Hematopoietic multipotent progenitor cell treated with erythropoietin and hydrocortisone succinate and interleukin-3 and kit ligand, for 8 days (in vitro differentiated cells): ENCODE measurements at places on chromosomes 4 and X.

GRCh38 chrX:40445691-40446090, 135.1 kb upstream of the ATP6AP2 start:
- no peak for DNase-seq

DNA sequence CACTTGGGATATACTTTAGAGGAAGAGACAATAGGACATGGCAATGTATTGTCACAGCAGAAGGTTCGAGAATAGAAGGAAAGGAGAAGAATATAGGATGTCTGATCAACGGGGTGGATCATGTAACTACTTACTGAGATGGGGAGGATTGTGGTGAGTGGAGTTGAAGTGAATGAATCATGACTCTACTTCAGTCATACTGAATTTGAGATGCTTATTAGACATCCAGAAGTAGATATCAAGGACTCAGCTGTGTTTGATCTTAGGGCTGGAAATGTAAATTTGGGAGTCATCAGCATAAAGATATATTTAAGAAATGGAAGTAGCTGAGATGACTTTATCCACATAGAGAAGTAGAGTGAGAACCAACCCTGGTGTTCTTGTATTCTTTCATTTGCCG, 29.1 kb upstream of the DHX15 start:
- no peak for DNase-seq

DNA sequence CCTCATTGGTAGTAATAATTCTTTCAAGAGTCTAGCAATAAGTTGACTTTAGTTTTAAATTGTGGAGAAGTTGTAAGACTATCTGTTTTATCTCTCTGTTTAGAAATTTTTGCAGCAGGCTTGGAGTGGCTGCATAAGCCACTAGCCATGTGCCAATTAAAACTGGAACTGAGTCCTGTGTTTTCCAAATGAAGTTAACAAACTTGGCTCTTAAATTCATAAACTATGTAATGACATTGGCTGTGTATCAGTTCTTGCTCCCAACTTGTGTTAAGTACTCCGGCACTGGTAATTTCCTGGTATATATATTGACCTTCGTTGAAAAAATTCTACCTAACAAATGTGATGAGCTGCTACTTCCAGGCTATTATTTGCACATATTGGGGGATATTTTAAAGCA, 420.4 kb downstream of the GBA3 start:
- no peak for DNase-seq

GRCh38 chr4:139458999-139459398, 5.1 kb downstream of the RAB33B start:
- DNase-seq: no peak

- DNase-seq: no peak
These were observed 295.0 kb downstream of the PCDH7 start for GRCh38 chr4:31015123-31015522.

DNA sequence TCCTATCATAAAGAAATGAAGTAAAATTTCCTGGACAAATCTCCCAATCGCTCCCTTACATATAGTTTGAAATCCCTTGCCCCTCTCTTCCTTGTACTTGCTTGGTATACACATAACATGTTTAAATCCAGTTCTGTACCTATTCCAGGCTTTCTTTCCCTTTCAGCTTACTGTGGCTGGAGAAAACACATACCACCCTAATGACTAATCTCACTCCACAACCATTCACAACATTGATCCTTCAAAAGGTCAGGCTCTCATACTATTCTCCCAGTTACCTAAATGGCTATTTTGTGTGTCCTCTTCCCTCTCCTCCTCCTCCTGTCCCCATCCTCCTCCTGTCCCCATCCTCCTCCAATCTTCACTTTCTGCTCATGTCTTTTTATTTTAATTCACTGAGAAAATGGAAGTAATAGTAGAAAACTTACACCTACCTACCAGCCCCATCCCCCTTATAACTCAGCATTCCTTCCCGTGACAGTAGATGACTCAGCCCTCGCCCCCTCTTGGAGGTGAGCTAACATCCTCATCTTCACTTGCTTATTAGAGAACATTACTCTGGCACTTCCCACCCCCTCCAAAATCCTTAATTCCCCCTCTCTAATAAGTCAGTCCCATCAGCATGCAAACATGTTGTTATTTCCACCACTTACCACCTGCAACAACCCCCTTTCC, 77.5 kb downstream of the IL15 start:
- no peak for DNase-seq

DNA sequence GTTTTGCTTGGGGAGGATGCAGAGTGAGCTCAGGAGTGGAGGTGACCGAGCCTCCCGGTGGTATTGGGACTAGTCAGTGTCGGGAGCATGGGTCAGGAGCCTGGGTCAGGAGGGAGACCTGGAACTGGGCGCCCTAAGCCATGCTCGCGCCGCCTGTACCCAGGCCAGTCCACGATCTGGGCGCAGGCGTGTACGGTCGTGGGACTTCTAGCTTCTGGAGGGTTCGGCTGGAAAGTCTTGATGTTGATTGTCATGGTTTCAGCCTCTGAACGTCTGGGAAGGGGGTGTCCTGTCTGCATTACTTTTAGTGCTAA, 244 bp downstream of the EIF2S3 start:
- no peak for DNase-seq

DNA sequence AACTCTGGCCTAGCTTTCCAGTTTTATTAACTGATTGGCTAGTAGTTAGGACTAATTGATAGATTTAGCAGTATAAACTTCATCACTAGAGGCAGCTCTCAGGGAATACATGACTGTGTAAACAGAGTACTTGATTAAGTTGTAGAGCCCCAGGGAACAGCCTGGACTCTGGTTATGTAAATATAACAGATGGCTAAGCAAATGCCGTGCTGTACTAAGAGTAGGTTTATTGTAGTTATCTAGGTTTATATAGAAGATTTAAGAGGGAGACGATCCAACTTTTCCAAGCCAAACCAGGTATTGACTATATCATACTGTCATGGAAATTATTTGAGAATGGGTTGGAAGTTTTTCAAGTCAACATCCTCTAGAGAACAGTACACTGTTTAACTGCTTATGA, 463.4 kb upstream of the GRID2 start:
- no peak for DNase-seq

GRCh38 chrX:7503251-7503650, 339.7 kb upstream of the VCX start:
- DNase-seq: no peak

- DNase-seq: no peak
These were observed 50.0 kb downstream of the WFS1 start for GRCh38 chr4:6319530-6320150.

GRCh38 chrX:66622209-66622608, 16.7 kb downstream of the EDA2R start:
- DNase-seq: no peak

DNA sequence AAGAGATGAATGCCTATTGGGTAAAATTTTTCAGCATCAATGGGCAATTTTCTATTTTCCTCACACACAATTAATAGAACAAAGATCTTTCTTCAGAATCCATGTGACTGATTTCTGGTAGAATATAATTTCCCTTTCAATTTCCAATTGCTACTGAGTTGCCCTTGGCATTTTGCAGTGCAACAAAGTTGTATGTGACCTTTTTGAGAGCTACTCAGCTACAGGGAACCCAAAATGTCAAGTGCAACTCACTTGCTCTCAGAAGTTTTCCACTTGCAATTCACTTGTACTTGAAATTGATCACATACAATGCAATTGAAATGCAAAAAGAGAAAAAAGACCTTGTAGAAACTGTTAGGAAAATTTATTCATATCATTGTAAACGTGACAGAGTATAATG, 245.5 kb downstream of the BANK1 start:
- no peak for DNase-seq

DNA sequence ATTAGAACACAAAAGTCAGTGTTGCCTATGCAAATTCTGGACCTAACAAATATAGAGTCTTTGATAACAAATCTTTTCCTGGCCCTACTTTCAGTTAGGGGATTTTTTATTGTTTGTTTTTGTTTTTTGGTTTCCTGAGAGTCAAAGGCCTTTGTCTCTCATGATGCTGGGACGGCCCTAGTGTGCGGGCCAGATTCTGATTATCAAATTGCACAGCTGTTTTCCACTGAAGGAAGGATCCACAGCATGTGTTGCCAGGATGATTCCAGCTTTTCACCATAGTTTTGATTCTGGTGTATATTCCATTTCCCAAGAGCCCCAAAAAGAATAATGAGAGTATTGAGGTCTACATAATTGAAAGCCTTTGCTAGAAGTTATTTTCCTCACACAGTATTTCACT, 248.2 kb downstream of the CAMK2D start:
- no peak for DNase-seq

DNA sequence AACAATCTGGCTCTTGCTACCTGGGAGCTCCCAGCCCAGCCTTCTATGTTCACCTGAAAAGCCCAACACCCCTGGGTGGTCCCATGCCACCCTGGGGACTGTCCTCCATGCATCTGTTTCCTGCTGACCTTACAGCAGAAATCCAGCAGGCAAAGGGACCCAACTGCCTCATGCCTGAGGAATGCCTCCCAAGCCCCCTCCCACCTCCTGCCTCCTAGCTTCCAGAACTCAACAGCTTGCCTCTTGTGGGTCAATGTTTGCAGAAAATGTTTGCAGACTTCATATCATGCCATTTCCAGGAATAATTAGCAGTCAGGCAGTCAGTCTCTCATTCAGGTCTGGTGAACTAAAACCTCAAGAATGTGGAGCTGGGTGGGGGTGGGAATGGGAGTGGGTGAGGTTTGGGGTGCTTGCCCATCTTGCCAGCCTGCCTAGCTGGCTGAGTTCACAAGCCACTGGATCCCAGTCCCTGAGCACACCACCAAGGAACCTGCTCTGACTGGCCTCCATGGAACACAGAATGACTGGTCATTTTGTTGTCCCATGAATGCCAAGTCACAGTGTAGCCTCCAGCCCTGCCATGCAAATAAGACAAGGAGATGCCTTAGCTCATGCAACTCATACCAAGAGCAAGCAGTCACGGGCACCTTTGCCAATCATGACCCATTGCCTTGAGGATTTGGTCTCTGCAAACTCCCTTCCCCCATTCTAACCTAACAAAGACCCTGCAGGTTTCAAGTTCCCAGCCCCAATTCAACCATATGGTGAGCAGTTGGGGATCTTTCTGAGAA, 12.1 kb upstream of the PLAC1 start:
- DNase-seq: no peak
